Endothelial cell (in vitro differentiated cells): ENCODE measurements at places on chromosomes 11 and 22. TPM values are rescaled to one million over a fixed set of nuclear protein-coding genes. Genes with fewer than 3 reads are reported as not detected.

DNA sequence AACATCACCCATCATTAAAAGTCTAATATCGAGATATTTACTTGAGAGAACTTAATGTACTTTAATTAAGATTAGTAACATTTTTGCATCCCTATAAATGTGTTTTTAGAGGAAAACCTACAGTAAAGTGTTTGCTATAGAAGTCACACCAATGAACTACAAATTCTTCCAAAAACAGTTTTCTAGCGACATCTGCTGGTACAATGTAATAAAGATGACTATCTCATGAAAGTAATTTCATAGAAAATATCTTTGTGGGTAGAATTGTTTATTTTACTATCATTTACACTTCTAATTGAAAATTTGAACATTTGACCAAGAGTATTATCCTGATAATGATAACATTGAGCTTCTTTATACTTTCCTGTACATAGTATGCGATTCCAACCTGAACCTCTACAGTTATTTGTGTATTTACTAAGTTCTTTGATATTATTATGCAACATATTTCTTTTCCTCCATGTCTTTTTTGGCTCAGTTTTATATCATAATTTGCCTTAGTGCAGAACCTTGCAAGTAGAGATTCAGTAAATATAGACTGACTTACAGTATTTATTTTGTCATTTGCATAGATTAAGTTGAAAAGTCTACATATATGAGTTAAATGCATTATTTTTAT lies 252.7 kb downstream of the TMEM135 start:
- peaks cover 3% of the 10 kb centered on the region for H3K27me3 ChIP-seq
- peaks cover 5% of the 10 kb centered on the region for H3K4me1 ChIP-seq
- no peak overlapping the region for H3K4me3 ChIP-seq
- H3K36me3 ChIP-seq, result peaks cover under 1% of the 10 kb centered on the region
- no peak for DNase-seq
- H3K27ac ChIP-seq, result no peak overlapping the region

DNA sequence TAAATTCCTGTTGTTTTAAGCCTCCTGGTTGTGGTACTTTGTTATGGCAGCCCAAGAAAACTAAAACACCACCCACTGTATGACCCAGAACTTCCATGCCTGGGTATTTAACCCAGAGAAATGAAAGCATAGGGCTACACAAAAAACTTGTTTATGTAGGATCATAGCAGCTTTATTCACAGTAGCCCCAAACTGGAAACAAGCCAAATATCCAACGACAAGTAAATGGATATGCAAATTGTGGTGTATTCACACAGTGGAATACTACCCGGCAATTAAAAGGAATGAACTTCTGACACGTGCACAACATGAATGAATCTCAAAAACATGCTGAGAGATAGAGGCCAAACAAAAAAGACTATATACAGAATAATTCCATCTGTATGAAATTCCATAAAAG lies 62.2 kb upstream of the NAV2 start:
- H3K27ac ChIP-seq, result no peak overlapping the region
- H3K27me3 ChIP-seq, result no peaks in the 10 kb centered on the region
- H3K4me3 ChIP-seq, result no peak overlapping the region
- no peaks in the 10 kb centered on the region for H3K36me3 ChIP-seq

GRCh38 chr11:33613404-33613803 lies 87.2 kb downstream of the C11orf91 start:
- H3K27ac ChIP-seq, result no peak overlapping the region
- H3K4me1 ChIP-seq, result no peaks in the 10 kb centered on the region
- no peaks in the 10 kb centered on the region for H3K36me3 ChIP-seq
- H3K4me3 ChIP-seq, result no peak overlapping the region
- H3K27me3 ChIP-seq, result no peaks in the 10 kb centered on the region
- DNase-seq, result no peak

DNA sequence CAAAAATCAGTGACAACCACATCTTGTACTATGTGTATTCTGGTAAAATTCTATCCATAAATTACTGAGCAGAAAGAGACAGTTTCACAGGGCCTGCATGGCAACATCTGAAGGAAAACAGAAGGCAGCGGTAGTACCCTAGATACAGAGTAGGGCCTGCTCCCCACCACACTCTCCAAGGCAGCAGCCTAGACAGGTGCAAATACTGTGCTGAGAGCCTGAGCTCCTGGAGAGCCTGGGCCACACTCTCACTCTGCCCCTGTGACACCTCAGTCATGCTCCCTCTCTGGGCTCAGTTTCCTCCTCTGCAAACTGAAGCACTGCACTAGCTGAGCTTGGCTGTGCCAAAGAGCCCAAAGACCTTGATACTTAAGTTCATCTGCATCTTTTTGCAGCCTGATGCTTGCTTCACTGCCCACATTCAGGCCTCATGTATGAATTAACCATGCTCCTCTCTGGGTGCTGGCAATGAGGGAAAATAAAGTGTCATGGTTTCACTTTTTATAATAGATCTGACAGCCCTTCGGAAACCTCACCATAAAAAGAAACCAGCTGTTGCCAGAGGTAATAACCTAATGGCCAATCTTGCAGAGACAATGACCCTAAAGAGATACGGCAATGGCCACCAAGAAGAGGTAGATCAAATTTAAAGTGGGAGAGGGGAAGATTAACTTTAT lies 104.7 kb downstream of the PLEKHA7 start:
- peaks cover 2% of the 10 kb centered on the region for H3K4me1 ChIP-seq
- peaks cover 4% of the 10 kb centered on the region for H3K27me3 ChIP-seq
- no peak overlapping the region for H3K27ac ChIP-seq
- DNase-seq, result no peak

- peaks cover 18% of the 10 kb centered on the region for H3K4me1 ChIP-seq
- H3K27me3 ChIP-seq, result peaks cover 2% of the 10 kb centered on the region
- no peak overlapping the region for H3K27ac ChIP-seq
- H3K36me3 ChIP-seq, result peaks cover 7% of the 10 kb centered on the region
- no peak for DNase-seq
- H3K4me3 ChIP-seq, result no peak overlapping the region
Measured at GRCh38 chr11:46285594-46286033, 8.2 kb downstream of the CREB3L1 start.

- H3K4me3 ChIP-seq, result no peak overlapping the region
- H3K27ac ChIP-seq, result no peak overlapping the region
Measured at GRCh38 chr11:9783986-9784385, 120.1 kb downstream of the SWAP70 start.

- no peaks in the 10 kb centered on the region for H3K36me3 ChIP-seq
- no peak for DNase-seq
- H3K27ac ChIP-seq, result no peak overlapping the region
- H3K4me1 ChIP-seq, result no peaks in the 10 kb centered on the region
- peaks cover 2% of the 10 kb centered on the region for H3K27me3 ChIP-seq
Measured at GRCh38 chr11:8290081-8290810, 26.6 kb upstream of the LMO1 start.

DNA sequence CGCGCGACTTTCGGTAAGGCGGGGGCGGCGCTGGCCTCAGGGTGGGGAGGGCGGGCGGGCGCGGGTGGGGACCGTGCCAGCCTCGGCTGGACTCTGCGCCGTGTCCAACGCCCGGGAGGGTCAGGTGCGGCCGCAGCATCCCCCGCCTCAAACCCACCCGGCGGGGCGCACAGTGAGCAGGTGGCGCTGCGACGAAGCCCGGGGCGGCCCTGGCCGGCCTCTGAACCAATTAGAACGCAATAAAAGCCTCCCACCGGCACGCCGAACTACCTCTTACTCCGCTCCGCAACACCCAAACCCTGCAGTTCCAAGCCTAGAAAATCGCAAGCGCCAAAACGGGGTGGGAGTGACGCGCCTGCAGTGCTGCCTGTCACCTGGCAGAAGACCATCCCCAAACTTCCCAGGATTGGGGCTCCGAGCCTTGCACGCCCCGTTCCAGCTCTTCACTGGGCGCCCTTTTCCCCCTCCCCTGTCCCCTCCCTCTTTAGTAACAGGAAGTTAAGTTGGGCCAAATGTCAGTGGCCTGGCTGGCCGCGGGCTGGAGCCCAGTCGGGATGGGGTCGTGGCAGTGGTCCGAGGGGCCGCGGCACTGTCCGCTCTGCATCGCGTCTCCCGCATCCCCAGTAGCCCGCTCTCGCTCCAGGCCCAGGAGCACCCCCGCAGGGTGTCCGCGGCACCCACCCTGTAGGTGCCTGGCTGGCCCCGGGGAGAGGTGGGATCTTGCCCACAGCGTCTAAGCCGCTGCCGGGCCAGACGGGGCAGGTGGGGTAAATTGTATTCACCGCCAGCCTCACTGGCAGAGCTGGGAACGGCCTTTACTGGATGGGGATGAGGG lies 541 bp downstream of the MICAL2 start:
- peak overlapping the region; percentile 51 for H3K4me3 ChIP-seq
- no peak overlapping the region for H3K27ac ChIP-seq
- peak; percentile 21 for DNase-seq
- peaks cover 17% of the 10 kb centered on the region for H3K4me1 ChIP-seq
- H3K27me3 ChIP-seq, result peaks cover 10% of the 10 kb centered on the region

- peak overlapping the region; percentile 95 for H3K27ac ChIP-seq
- peaks cover 7% of the 10 kb centered on the region for H3K36me3 ChIP-seq
- peak; percentile 30 for DNase-seq
- peaks cover 25% of the 10 kb centered on the region for H3K4me1 ChIP-seq
Measured at GRCh38 chr22:33492210-33492651, 428.0 kb downstream of the LARGE1 start.

CECR2 gene
- total RNA-seq, result 65.3 TPM

DNA sequence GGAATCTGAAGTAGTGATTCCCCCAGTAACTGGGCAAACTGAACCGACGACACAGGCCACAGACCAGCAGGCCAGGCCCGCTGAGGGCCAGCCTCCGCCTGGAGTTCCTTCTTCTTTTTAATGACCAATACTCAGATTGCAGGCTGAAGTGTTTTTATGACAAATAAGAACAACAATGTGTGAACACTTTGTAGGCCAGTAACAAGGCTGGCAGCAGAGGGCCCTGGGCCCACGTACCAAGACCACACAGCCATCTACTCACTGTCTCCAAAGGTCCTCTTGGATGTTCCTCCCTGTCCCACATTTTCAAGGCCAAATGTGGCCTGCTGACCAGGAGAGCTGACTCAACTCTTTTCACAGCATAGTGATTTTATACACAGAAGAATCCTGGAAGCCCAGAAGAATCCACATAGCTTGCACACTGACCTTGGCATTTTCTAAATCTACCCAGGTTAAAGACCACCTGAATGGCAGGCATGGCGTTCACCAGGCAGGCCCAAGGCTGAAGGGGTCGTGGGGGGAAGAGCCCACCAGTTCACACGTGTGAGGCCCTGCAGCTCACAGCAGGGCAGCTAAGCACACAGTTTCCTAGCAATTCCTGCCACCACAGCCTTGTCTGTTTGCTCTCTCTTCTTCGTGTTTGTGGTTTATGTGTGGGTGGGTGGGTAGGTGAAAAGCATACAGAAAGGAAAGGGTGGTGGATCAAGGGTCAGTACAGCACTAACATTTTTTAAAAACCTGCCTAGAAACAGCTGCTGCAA lies 13.3 kb downstream of the SMCO4 start:
- H3K4me3 ChIP-seq, result no peak overlapping the region
- peak overlapping the region; percentile 84 for H3K27ac ChIP-seq
- peaks cover 3% of the 10 kb centered on the region for H3K36me3 ChIP-seq
- no peak for DNase-seq

CCDC88B gene
- total RNA-seq, result 8.3 TPM

GRCh38 chr11:45537614-45538013 lies 127.8 kb downstream of the CHST1 start:
- no peak for DNase-seq
- H3K27me3 ChIP-seq, result peaks cover 9% of the 10 kb centered on the region
- H3K27ac ChIP-seq, result no peak overlapping the region
- no peaks in the 10 kb centered on the region for H3K36me3 ChIP-seq

PCF11 gene
- 53.2 TPM for total RNA-seq

- no peak overlapping the region for H3K27ac ChIP-seq
- H3K36me3 ChIP-seq, result no peaks in the 10 kb centered on the region
- H3K4me1 ChIP-seq, result no peaks in the 10 kb centered on the region
- peaks cover 5% of the 10 kb centered on the region for H3K27me3 ChIP-seq
- no peak overlapping the region for H3K4me3 ChIP-seq
- DNase-seq, result no peak
Measured at GRCh38 chr22:22578702-22579424, 19.8 kb upstream of the PRAME start.

GRCh38 chr11:113977701-113978100 lies 2.8 kb downstream of the HTR3A start:
- H3K27ac ChIP-seq, result no peak overlapping the region
- no peak for DNase-seq
- H3K27me3 ChIP-seq, result peaks cover 2% of the 10 kb centered on the region
- no peaks in the 10 kb centered on the region for H3K36me3 ChIP-seq
- H3K4me3 ChIP-seq, result no peak overlapping the region

- H3K4me3 ChIP-seq, result no peak overlapping the region
- no peaks in the 10 kb centered on the region for H3K4me1 ChIP-seq
- H3K27ac ChIP-seq, result no peak overlapping the region
- no peak for DNase-seq
- H3K27me3 ChIP-seq, result no peaks in the 10 kb centered on the region
Measured at GRCh38 chr11:27934830-27935145, 173.2 kb downstream of the KIF18A start.

DNA sequence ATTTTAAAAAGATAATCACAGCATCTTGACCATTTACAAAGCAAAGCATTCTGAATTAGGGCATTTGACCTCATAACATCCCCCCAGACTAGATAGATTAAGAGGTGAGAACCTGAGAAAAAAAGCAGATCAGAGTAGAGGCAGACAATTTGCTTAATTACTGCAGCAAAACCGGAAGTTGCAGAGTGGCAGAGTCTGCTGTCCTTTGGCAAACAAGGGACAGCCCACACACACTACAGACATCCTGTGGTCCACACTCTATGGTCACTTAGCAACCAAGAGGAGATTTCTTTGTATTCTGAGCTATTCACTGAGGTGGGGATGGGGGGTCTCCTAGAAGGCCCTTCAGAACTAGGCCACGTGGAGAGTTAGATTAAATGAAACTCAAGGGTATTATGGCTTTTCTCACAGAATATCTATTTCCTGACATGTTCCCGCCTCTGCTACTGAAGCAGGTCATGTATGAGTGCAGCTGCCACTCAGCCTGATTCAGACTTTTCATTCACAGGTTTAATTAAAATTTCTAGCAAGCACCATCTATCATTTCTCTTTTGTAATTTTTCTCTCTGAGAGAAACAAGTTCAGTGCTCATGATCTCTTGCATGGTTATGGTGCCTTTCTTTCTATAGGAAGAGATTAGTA lies 48.5 kb downstream of the SVIP start:
- H3K27ac ChIP-seq, result no peak overlapping the region
- no peaks in the 10 kb centered on the region for H3K4me1 ChIP-seq
- no peak overlapping the region for H3K4me3 ChIP-seq
- no peak for DNase-seq

- no peak for DNase-seq
- H3K27me3 ChIP-seq, result peaks cover 3% of the 10 kb centered on the region
- H3K27ac ChIP-seq, result no peak overlapping the region
- H3K36me3 ChIP-seq, result no peaks in the 10 kb centered on the region
Measured at GRCh38 chr11:19405966-19406365, 165.2 kb upstream of the E2F8 start.

GRCh38 chr22:11627798-11628650 lies 3900.0 kb upstream of the OR11H1 start:
- H3K4me3 ChIP-seq, result no peak overlapping the region
- H3K36me3 ChIP-seq, result peaks cover 32% of the 10 kb centered on the region
- DNase-seq, result no peak
- no peaks in the 10 kb centered on the region for H3K4me1 ChIP-seq

CHRNA10 gene
- total RNA-seq, result 0.72 TPM

- H3K4me1 ChIP-seq, result peaks cover 14% of the 10 kb centered on the region
- H3K27me3 ChIP-seq, result no peaks in the 10 kb centered on the region
- peak overlapping the region; percentile 5 for H3K27ac ChIP-seq
- no peak for DNase-seq
Measured at GRCh38 chr11:88178191-88178590, 2.9 kb upstream of the RAB38 start.
